ENCODE measurements at places on chromosomes 3 and 15.
A peak's percentile ranks its signal among the peaks of the same experiment; 100 is the strongest.

- no peak for DNase-seq
Measured at GRCh38 chr3:145313751-145314150, 847.2 kb downstream of the PLOD2 start.

- DNase-seq = no peak
Measured at GRCh38 chr3:81237181-81237580, 524.3 kb downstream of the GBE1 start.

DNA sequence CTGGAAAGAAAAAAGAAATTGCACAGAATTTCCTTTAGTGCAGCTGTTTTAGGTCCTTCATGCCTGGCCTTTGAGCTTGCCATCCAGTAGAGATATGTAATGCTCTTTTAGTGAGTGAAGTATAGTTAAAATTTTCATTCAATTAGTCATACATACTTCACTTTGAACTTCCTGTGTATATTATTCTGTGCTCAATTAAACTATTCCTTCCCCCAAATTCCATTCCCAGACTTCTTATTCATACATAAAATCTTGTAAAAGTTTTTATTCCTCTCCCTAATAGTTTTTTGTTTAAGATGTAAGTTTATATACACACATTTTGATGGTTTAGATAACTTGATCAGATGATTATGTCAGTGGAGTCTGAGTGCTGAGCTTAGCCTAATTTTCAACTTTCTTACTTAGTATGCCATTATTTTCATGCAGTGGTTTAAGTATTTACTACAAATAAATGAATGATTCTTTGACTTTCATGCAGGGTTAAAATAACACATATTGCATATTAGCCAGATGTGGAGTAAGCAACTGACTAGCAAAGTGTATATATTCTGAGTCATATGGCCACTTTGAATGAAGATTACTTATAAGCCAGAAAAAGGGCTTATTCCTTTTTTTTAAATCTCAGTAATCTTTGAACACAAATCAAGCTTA lies 42.5 kb upstream of the ABHD10 start:
- DNase-seq = no peak

GRCh38 chr3:168273917-168274316 lies 178.2 kb upstream of the GOLIM4 start:
- no peak for DNase-seq

GRCh38 chr3:13812034-13812471 lies 67.8 kb downstream of the WNT7A start:
- DNase-seq = no peak

- DNase-seq = peak; percentile 34
Measured at GRCh38 chr3:39126532-39127071, 19.1 kb downstream of the TTC21A start.

DNA sequence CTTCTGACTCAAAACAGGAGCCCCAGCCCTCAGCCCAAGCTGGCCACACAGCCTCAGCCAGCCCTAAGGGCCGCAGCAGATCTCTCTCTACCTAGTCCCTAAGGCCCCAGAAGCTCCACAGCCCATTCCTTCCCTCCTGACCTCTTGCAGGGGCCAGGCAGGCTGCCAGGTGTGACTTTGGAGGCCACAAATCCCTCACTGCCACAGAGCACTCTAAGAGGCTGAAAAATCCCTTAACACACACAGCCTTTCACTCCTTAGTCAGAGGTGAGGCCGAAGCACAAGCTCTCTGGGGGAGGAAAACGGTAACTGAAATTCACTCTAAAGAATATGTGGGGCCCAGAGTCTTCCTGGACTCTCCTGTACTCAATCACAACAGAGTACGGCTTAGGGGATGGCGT lies 23.3 kb downstream of the LRRC2 start:
- no peak for DNase-seq

Data from left kidney (tissue), 8 donors.